Natural killer cell treated with Interleukin-12 subunit alpha and Interleukin-12 subunit beta and Interleukin-15 and Interleukin-18, amount 100 ng/mL, for 72 hours (primary cell): ENCODE measurements at places on chromosomes 6 and 20. TPM values are rescaled to one million over a fixed set of nuclear protein-coding genes. Genes with fewer than 3 reads are reported as not detected.

MYMX gene
- not detected for total RNA-seq

GGTLC1 gene
- not detected for total RNA-seq

MAS1 gene
- not detected for total RNA-seq

PI3 gene
- total RNA-seq: not detected

TDRD6 gene
- not detected for total RNA-seq

ISM1 gene
- total RNA-seq: not detected

BANF2 gene
- total RNA-seq: not detected

NT5E gene
- not detected for total RNA-seq

RIOK1 gene
- 49.2 TPM for total RNA-seq

TMEM244 gene
- total RNA-seq: not detected

DYNLT2 gene
- 2.6 TPM for total RNA-seq

PDE7B gene
- total RNA-seq: 0.14 TPM

SPAG4 gene
- total RNA-seq: 5.9 TPM

PTCHD4 gene
- not detected for total RNA-seq

HTR1E gene
- not detected for total RNA-seq

RAET1E gene
- not detected for total RNA-seq

THEMIS gene
- total RNA-seq: 3.8 TPM

MUCL3 gene
- total RNA-seq: not detected

NKX2-4 gene
- total RNA-seq: not detected

CLDN20 gene
- total RNA-seq: not detected

POU5F1 gene
- not detected for total RNA-seq

ATP9A gene
- total RNA-seq: 18.9 TPM

IL17A gene
- not detected for total RNA-seq

CLPSL1 gene
- not detected for total RNA-seq

WFDC10B gene
- total RNA-seq: not detected

FRS3 gene
- total RNA-seq: 7.4 TPM

IMPG1 gene
- not detected for total RNA-seq

KCNQ5 gene
- total RNA-seq: 3.8 TPM

PRDM13 gene
- not detected for total RNA-seq

SYCP2L gene
- total RNA-seq: 1.6 TPM

CYP39A1 gene
- not detected for total RNA-seq
